ENCODE measurements at places on chromosomes 5 and 9. TPM values are rescaled to one million over a fixed set of nuclear protein-coding genes. Genes with fewer than 3 reads are reported as not detected.
A peak's percentile ranks its signal among the peaks of the same experiment; 100 is the strongest.

DNA sequence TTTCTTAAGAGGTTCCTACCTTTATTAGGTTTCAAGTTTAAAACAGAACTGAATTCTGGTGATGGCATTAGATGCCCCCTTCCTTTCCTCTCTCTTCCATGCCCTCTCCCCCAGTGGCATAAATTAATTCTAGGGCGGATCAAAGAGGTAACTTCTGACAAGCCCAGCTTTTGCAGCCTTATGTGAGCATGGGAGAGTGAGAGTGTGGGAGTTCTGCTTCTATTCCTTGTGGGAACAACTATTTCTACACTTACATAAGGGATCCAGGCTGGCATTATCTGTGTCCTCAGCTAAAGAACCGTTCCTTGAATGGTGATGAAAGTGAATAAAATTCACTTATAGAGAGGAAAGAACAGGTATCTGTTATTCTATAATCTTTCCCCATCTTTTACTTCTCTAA is 437.6 kb downstream of the KIF4B start:
- no peak for DNase-seq

Gene CORO2A
- 1.9 TPM for polyA plus RNA-seq

- DNase-seq: peak; percentile 48
Measured at GRCh38 chr5:177404641-177405179, 4.2 kb upstream of the PFN3 start.

- no peak for DNase-seq
Measured at GRCh38 chr5:95761771-95762651, 30.9 kb downstream of the RHOBTB3 start.

Gene LRRC26
- not detected for polyA plus RNA-seq

DNA sequence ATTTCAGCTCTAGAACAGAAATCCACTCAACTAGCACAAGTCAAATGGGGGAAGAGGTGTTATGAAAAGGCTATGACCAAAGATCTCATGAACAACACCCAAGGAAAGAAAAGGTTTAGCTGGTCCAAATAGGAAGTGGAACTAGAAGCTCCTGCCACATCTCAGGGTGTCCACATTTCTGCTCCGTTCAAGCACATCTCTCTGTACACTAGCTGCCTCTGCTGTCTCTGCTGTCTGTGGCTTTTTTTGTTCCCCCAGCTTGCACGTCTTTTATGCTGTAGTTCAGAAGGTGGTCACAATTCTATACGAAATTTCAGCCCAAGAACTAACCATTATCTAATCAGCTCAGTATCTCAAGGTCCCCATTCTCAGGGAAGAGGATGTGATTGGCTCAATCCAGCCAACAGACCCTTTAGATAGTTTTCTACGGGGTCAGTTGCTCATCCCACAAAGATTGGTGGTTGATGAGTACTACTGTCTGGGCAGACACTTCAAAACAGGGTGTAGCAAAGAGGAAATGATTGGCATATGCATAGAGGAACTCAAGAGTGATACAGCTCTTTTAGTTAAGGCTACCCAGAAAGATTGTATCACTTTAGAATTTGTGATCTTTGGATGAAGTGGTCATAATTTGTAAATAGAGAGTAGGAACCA is 44.0 kb downstream of the FANCC start:
- no peak for DNase-seq

GRCh38 chr5:180159756-180160155 is 49.3 kb downstream of the RASGEF1C start:
- no peak for DNase-seq

DNA sequence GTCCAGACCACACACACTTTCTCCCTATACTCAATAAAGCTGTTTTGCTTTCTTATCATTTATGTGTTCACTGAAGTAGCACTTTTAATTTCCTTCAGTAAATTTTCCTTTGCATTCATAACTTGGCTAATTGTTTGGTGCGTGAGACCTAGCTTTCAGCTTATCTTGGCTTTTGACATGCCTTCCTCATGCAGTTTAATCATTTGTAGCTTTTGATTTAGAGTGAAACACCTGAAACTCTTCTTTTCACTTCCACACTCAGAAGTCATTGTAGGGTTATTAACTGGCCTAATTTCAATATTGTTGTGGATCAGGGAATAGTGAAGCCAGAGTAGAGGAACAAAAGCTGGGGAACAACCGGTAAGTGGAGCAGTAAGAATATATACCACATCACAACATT is 114.7 kb downstream of the ST8SIA4 start:
- no peak for DNase-seq

Gene SHLD3
- 1.6 TPM for polyA plus RNA-seq

GRCh38 chr9:133419005-133419404 is 1.2 kb upstream of the REXO4 start:
- DNase-seq: no peak

Gene BAAT
- not detected for polyA plus RNA-seq

GRCh38 chr5:151126199-151126645 is 31.4 kb downstream of the ANXA6 start:
- peak; percentile 80 for DNase-seq

GRCh38 chr5:160089531-160089930 is 29.7 kb downstream of the PWWP2A start:
- no peak for DNase-seq

GRCh38 chr9:97694769-97695168 is 2.4 kb downstream of the XPA start:
- DNase-seq: no peak

Gene LRRC19
- polyA plus RNA-seq: not detected

DNA sequence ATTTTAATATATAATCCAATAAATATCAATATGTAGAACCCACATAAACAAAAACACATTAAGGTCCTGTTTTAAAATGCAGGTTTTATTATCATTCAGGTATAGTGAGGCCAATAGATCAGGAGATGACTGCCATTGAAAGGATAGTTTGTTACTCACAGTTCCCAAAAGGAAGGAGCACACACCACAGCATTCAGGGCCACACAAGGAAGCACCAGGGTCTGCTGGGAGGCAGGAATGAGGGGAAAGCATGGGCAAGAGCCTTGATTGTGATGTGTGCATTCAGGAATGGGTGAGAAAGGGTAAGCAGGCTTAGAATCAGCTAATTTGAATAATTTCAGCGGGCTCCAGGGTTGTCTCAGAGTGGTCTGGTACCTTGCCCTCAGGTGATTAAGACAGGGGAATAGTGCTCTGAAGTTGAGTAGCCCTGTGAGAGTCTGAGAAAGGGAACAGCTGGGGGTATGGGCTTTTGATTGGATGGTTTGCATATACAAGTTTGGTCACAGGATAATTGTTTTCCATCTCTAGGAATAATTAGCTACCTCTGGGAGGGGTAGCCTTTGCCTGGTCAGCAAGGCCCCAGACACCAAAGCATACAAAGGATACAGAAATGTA is 19.8 kb upstream of the OTULIN start:
- no peak for DNase-seq

GRCh38 chr9:113298311-113298710 is 4.9 kb downstream of the RNF183 start:
- DNase-seq: no peak

GRCh38 chr5:172140866-172141265 is 47.2 kb downstream of the STK10 start:
- no peak for DNase-seq

- DNase-seq: no peak
Measured at GRCh38 chr9:132383462-132383883, 23.2 kb downstream of the TTF1 start.

Gene LCP2
- polyA plus RNA-seq: 31.1 TPM

Gene MARCHF3
- 4.4 TPM for polyA plus RNA-seq

GRCh38 chr5:150516011-150516410 is 8.1 kb downstream of the NDST1 start:
- peak; percentile 54 for DNase-seq

Gene DIRAS2
- polyA plus RNA-seq: not detected

DNA sequence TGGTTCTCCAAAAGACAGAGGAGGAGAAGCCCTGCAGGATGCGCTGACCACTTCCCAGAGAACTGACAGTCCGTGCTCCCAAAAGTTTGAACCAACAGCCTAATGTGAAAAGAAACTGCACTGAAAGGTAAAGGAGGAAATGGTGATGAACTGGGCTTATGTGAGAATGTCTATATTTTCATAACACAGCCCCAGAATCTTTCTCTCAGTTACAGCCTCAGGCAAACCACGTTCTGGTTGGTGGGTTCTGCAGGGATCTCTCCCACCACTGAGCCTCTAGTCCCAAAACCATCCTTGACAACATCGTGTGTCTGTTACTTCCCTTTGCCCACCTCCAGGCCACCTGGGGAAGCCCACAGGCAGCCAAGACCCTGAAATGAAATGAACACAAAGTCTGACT is 23.9 kb downstream of the SPARC start:
- DNase-seq: no peak

Gene LRRTM2
- polyA plus RNA-seq: 0.07 TPM

GRCh38 chr5:106876298-106876622 is 794.5 kb downstream of the EFNA5 start:
- DNase-seq: no peak

DNA sequence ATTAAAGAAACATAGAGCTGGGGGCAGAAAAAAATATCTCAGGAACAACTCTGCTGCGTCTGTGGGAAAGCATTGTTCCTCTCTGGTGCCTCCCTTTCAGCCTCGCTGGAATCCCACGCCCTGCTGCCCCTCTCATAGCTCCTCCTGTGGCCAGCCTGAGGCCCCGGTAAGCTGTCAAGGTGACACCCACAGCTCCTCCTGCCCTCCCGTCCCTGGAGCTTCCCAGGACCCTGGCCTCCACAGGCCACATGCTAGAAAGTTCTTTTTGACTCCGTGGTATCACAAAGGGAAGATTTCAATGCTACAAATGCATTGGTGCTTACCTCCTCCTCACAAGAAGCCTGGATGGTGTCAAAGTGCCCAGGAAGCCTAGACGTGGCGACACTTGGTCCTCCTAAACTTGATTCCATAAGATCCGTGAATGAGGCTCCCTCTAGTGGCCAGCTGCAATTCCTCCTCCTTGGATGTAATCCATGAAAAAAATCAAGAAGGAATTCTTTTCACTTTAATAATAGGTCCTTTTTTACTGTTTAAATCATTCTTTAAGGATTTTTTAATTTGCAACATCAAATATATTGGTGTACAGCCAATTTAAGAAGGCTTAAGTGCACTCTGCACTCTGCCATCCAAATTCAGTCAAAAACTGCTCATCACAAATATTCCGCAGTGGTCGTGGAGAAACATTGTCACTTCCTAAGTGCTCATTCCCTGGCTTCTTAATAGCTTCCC is 104.9 kb downstream of the CFAP90 start:
- DNase-seq: peak; percentile 60

- no peak for DNase-seq
Measured at GRCh38 chr9:130215341-130216119, 43.3 kb downstream of the NCS1 start.

DNA sequence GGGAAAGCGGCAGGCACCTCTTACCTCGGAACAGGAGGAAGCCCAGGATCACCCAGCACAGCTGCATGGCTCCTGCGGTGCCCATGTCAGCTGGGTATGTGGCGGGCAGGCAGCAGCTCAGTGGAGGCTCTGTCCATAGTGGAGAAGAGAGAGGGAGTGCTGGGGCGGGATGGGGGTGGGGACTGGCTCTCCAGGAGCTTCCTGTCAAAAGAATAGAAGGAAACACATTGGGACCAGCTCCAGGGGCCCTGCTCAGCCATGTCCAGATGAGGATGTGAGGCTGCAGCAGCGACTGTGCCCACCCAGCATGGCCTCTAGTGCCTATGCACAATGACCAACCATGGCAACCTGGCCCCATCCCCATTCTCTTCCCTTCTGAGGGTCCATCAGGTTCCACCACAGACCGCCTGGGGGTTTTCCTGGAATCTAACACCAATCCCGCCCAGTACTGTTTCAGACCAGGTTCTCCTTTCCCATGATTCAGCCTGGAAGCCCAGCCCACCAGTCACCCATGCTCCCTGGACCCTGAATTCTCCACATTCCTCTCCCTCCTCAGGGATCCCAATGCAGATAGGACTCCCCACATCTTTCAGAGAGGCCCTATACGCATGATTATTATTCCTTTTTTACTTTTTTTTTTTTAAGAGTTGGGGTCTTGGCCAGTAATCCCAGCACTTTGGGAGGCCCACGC is at the start of gene ECSCR:
ECSCR (minus strand) TSS at position 158 of the 691 bp plus-strand sequence; CDS start at position 85, 73 bp downstream.
- no peak for DNase-seq

DNA sequence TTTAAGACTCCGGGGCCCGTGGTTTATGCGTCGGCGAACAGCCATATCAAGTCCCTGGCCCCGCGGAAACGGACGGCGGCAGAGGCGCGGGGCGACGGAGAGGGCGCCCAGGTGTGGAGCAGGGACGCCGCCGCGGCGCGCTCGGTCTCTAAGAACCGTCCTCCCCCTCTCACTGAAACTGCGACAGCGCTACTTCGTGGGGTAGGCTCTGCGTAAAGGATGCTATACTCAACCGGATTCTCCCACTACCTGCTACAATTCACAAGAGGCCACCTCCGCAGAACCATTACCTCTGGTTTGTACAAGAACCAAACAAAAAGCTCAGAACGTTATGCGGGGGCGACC is 404 bp downstream of the MRNIP start:
- peak; percentile 43 for DNase-seq

- DNase-seq: no peak
Measured at GRCh38 chr9:96274939-96275338, 27.0 kb downstream of the HSD17B3 start.

Gene GPR21
- polyA plus RNA-seq: 0.60 TPM

DNA sequence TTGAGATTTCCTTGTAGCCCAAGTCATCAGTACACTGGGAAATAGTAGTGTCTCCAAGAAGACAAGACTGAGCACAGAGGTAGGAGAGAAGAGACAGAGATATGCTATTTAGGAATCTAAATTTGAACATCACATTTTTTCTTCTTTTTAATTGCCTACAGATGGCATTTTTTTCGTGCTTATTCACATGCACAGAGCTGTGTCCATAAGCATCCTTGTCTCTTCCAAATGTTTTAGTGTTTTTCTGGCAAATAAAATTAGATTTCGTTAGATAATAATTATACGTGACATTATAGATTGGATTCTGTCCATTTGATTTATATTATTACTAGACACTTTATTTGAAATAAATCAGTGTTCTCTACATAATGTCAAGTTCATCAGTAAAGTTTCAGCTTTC is 80.9 kb downstream of the PRR16 start:
- DNase-seq: no peak

DNA sequence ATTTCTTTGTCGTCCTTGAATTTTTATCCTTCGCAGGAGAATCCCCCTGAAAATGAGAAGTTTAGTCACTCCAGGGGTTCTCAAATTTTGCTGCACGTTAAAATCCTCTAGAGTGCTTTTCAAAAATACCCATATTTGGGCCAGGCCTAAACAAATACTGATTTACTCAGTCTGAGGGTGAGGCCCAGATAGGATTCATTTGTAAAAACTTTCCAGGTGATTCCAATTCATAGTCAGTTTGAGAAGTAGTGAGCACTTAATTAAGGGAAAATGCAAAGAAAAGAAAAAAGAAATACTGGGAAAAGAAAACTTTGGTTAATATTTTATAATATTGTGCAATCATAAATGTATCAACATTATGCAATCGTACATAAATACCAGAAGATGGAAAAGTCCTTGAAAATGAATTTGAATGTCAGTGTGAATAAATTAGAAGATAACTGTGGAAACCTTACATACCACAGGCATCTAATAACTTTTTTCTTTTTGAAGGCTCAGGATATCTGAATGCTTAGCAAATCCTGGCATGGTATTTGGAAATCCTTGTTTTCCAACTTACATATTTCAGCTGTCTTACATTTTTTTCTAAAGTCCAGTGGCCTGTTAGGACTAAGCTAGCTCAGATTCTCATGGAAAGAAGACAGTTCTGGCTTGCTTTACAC is 116.5 kb upstream of the DAPK1 start:
- DNase-seq: no peak

GRCh38 chr5:170105642-170106611 is at the start of gene FOXI1:
Gene FOXI1, plus strand, starts transcription at chr5:170105897. Its CDS starts 61 bp downstream, at chr5:170105958.
- DNase-seq: no peak

Data from ovary (tissue), 10 donors.